ENCODE measurements at places on chromosomes 1 and 21.

- no peak for DNase-seq
Observed at GRCh38 chr1:58062635-58063034, 483.9 kb downstream of the OMA1 start.

DNA sequence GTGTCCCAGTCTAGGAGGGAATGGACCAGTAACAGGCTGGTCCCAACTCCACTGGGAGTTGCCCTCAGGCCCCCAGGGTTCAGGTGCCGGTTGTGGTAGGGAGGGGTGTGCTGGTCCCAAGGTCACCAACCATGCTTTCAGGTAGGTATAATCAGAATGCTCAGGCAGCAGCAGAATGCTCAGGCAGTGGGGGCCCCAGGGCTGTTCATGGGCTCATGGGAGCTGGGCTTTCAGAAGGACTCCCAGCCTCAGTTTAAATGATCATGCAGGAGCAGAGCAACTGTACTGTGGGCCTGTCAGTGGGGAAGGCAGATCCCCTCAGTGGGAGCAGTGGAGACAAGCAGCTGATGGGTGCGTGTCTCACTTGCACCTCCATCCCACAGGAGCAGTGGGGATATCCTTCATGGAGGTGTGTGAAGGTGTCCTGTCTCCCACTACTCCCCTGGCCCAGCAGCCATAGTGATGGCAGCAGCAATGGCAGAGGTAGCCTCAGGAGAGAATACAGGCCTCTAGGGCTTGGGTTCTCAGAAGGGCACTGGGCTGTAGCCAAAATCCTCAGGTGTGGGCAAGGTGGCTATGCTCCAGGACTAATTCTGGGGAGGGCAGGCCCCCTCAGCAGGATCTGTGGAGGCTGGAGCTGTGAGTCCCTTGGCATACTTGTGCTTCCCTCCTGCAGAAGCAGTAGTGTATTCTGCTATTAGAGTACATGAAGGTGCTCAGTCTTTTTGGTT is 917.3 kb upstream of the B3GALT2 start:
- DNase-seq: no peak

- peak; percentile 26 for DNase-seq
Observed at GRCh38 chr1:77038000-77038399, 170.7 kb downstream of the ST6GALNAC5 start.

DNA sequence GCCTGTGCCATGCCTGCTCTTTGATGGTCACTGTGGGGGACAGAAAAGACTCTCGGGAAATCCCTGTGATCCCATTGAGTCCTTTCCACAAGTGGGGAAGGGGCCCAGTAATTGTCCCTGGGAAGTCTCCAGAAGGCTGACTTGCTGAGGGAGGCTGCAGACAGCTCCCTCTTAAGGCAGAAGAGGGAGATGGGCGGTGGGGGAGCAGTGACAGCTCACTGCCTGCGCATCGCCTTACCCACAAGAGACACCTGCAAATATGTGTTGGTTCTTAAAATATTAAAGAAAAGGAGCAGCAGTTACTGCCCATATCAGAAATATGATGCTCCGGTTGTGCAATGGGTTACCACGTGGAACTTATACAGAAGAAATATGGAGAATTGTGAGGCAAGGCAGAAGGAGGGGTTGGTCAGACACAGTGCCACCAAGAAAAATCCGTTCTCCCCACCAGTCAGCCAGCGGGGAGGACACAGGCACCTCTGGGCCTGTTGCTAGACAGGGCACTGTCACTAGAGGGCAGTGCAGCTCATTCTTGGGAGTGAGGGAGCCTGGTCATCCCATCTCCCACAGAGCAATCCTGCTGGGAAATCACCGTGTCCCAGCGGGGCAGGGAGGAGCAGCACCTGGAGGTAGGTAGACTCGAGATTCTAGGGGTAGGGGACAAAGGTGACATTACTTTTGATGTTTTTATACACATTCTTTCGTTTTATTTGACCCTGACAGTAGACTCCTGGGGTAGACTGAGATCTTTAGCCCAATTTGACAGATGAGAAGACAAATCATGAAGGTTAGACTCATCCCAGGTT is 6.9 kb upstream of the CAMK1G start:
- DNase-seq: no peak

DNA sequence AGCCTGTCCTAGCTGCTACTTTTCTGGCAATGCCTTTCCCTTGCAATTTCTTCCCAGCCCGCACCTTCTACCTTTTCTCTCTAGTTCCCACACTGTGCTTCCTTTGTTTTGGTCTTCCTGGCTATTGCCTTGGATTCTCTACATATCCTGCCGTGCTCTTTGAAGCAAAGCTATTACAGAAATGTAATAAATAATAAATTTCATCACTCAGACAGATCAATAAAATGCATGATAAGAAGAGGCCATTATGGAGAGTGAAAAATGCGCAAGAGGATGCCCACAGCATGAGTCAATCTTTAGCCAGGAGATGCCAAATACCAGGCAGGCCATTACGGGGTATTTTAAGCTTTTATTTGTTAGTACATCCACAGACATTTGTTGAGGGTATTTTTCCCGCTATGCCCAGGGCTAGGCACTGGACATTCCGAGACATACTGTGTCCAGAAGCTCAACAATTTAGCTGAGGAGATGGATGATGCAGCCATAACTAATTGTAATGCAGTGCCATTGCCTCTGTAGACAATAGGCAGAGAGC is 163.6 kb downstream of the ST6GALNAC3 start:
- DNase-seq: no peak

- no peak for DNase-seq
Observed at GRCh38 chr1:7253988-7254587, 468.8 kb downstream of the CAMTA1 start.

- no peak for DNase-seq
Observed at GRCh38 chr1:161989108-161989507, 34.6 kb downstream of the OLFML2B start.

GRCh38 chr1:151710187-151710840 is 6.3 kb downstream of the CELF3 start:
- DNase-seq: no peak

- no peak for DNase-seq
Observed at GRCh38 chr1:211621447-211622198, 42.7 kb upstream of the SLC30A1 start.

GRCh38 chr1:20578062-20578461 is 10.8 kb upstream of the CDA start:
- DNase-seq: no peak

DNA sequence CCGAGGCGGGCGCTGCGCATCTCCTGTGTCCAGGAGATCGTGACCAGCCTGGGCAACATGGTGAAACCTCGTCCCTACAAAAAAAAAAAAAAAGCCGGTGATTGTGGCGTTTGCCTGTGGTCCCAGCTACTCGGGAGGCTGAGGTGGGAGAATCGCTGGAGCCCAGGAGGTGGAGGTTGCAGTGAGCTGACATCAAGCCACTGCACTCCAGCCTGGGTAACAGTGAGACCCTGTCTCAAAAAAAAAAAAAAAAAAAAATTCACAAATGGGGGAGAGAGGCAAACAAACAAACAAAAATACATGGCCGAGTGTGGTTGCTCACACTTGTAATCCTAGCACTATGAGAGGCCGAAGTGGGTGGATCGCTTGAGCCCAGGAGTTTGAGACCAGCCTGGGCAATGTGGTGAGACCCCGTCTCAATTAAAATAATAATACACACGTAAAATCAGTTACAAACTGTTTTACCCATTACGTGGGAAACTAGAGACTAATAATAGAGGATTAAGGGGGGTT is 758 bp downstream of the TATDN3 start:
- DNase-seq: no peak

DNA sequence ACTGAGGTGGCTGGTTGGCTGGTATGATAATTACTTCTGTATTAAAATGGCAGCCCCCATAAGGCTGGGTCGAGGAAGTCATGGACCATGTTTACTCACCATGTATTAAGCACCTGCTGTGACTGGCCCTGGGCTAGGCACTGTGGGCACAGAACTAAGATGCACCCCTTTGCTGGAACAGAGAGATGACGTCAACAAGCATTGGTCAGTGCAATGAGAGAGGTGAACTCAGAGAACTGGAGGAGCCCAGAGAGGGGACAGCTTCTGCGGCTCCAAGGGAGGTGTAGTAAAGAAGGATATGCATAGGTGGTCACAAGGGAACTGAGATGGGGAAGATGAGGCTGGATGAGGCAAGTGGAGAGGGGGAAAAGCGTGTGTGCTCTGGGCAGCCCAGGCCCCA is 88.7 kb downstream of the KAZN start:
- DNase-seq: no peak

GRCh38 chr1:173954179-173954578 is 37.1 kb upstream of the SERPINC1 start:
- no peak for DNase-seq

- no peak for DNase-seq
Observed at GRCh38 chr21:45724994-45725843, 81.7 kb downstream of the PCBP3 start.

DNA sequence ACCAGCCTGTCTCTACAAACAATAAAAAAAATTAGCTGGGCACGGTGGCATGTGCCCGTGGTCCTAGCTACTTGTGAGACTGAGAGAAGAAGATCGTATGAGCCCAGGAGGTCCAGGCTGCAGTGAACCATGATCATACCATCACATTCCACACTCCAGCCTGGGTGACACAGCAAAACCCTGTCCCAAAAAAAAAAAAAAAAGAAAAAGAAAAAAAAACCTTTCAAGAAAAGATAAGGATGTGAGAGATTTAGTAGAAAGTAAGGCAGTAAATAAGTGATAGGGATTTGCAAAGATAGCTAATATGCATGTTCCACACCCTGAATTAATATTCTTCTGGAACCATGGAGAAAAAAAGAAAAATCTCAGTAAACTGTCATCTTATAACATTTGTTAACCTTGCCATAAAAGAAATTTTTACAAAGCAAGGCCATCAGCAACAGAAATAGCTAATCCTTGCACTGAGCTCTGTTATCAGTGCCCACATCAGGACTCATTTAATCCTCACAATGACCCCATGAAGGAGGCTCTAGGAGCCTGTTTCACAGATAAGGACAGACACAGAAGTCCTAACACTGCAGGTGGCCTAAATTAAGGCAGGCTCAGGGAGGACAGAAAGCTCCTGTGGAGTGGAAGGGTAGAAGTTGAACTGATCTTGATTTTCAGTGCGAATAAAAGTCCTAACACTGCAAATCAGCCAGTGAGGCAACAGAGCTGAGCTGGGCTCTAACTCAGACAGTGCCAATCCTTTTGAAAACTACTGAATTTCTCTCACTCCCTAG is 7.6 kb downstream of the GNB1 start:
- no peak for DNase-seq

GRCh38 chr21:44943686-44944550 is 4.1 kb downstream of the SLX9 start:
- DNase-seq: no peak

DNA sequence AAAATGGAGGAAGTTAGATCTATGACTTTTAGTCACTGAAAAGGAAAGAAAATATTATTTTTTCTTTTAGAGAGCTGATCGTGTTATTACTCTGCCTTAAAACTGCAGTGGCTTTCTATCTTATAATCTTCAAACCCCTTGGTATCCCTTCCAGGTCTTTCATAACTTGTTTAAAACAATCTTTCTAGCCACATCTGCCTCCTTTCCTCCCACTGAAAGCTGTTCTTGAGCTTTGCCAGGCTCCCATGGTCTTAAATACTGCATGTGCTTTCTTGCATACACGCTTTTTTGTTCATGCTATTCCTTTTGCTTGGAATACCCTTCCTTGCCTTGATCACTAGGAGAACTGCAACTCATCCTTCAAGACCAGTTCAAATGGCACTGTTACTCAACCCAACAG is 65.9 kb upstream of the GADD45A start:
- DNase-seq: no peak

DNA sequence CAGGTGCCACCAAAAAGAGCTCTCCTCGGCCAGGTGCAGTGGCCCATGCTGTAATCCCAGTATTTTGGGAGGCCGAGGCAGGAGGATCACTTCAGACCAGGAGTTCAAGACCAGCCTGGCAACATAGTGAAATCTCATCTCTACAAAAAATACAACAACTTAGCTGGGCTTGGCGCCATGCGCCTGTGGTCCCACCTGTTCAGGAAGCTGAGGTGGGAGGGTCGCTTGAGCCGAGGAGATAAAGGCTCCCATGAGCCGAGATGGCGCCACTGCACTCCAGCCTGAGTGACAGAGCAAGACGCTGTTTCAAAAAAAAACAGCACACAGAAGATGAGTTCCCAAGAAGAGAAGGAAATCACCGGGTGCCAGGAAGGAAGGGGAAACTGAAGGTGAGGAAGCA is 67.0 kb downstream of the CHD5 start:
- no peak for DNase-seq

Data from skeletal muscle cell (primary cell).